ENCODE measurements at places on chromosomes 3 and 15. TPM values are rescaled to one million over a fixed set of nuclear protein-coding genes. Genes with fewer than 3 reads are reported as not detected.

PIK3CA gene
- 42.8 TPM for total RNA-seq

UNC45A gene
- total RNA-seq, result 115 TPM

BUB1B gene
- total RNA-seq, result 16.2 TPM

DNAH12 gene
- total RNA-seq, result under 0.01 TPM

MEX3B gene
- 2.2 TPM for total RNA-seq

SLC27A2 gene
- 0.22 TPM for total RNA-seq

IL5RA gene
- total RNA-seq, result not detected

LIPC gene
- 0.37 TPM for total RNA-seq

ESYT3 gene
- total RNA-seq, result 6.5 TPM

ACKR2 gene
- total RNA-seq, result 0.37 TPM

IREB2 gene
- total RNA-seq, result 23.4 TPM

CKMT1B gene
- not detected for total RNA-seq

SH2D7 gene
- not detected for total RNA-seq
